Spleen (tissue), 13 donors: ENCODE measurements at places on chromosomes 3 and 15. TPM values are rescaled to one million over a fixed set of nuclear protein-coding genes. Genes with fewer than 3 reads are reported as not detected.

THRB gene
- 16.6 TPM for total RNA-seq

- no peak overlapping the region for H3K4me3 ChIP-seq
Measured at GRCh38 chr3:125137358-125138033, 75.1 kb downstream of the SLC12A8 start.

DNA sequence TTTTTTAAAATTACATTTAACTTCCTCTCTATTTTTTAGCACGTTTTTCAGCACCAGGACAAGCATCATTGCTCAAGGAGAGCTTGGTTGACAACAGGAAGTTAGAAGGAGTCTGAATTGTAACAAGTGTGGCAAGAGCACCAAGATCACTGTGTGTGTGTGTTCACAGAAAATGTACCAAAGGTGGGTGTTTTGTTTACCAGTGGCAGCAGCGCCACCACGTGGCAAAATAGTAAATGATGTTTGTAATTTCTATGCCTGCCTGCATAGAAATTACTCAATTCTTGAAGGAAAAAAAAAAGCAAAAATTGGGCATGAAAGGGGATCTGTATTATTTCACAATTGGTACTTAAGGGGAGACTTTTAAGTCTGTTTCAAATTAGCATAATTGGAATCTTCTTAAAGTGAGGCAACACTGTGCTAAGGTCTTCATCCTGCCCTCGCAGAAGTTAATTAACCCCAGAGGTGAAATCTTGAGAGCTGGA lies 7.4 kb upstream of the U2SURP start:
- H3K27ac ChIP-seq, result no peak overlapping the region
- H3K36me3 ChIP-seq, result no peaks in the 10 kb centered on the region
- no peaks in the 10 kb centered on the region for H3K27me3 ChIP-seq
- peaks cover 10% of the 10 kb centered on the region for H3K4me1 ChIP-seq

DNA sequence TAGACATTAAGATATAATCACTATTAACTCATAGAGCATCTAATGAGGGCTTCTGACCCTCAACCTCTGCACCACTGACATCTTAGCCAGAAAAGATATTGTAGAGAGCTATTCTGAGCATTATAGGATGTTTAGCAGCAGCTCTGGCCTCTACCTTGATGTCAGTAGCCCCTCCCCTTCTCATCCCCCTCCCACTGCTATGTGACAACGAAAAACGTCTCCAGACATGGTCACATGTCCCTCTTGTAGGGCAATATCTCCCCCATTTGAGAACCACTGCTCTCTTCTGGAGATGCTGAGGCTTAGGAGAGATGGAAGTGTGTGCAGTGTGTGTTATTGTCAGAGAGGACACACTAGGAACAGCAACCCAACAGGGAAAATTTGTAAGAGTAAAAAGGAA lies 242.3 kb downstream of the FEZF2 start:
- H3K27me3 ChIP-seq, result no peaks in the 10 kb centered on the region
- no peak overlapping the region for H3K27ac ChIP-seq
- no peak for DNase-seq
- H3K4me1 ChIP-seq, result peaks cover 11% of the 10 kb centered on the region
- no peak overlapping the region for H3K4me3 ChIP-seq

- H3K27ac ChIP-seq, result no peak overlapping the region
- no peak overlapping the region for H3K4me3 ChIP-seq
- no peaks in the 10 kb centered on the region for H3K4me1 ChIP-seq
- no peaks in the 10 kb centered on the region for H3K36me3 ChIP-seq
- no peaks in the 10 kb centered on the region for H3K27me3 ChIP-seq
- no peak for DNase-seq
Measured at GRCh38 chr3:135272026-135272669, 477.1 kb downstream of the EPHB1 start.

DNA sequence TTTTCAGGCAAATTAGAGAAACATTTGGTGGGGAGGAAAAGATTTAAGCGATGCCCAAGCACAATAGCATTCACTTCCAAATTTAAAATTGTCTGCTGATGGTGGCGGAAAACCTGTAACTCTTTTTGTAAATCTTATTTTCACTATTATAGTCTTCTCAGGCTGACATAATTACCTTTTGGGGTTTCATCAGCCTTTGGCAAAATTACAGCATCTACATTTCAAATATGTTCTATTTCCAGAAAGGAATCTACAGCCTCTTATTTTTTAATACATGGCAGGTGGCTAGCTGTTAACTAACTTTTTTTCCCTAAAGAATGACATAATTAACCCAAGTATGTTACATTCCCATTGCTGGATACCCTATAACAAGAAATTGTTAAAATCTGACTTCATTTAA lies 391.5 kb upstream of the CCDC54 start:
- no peaks in the 10 kb centered on the region for H3K36me3 ChIP-seq
- H3K27ac ChIP-seq, result no peak overlapping the region
- no peaks in the 10 kb centered on the region for H3K27me3 ChIP-seq
- H3K4me1 ChIP-seq, result no peaks in the 10 kb centered on the region
- no peak for DNase-seq

GRCh38 chr3:65371053-65371452 lies 667.7 kb downstream of the MAGI1 start:
- no peak overlapping the region for H3K27ac ChIP-seq
- H3K4me3 ChIP-seq, result no peak overlapping the region
- no peaks in the 10 kb centered on the region for H3K27me3 ChIP-seq
- H3K36me3 ChIP-seq, result no peaks in the 10 kb centered on the region

GRCh38 chr15:60520825-60521368 lies 42.0 kb upstream of the ICE2 start:
- H3K27ac ChIP-seq, result no peak overlapping the region
- no peaks in the 10 kb centered on the region for H3K36me3 ChIP-seq
- H3K4me3 ChIP-seq, result no peak overlapping the region
